ENCODE measurements at places on chromosomes 11 and 22.

GRCh38 chr11:15113381-15113780 lies 1.3 kb upstream of the INSC start:
- no peak for DNase-seq

DNA sequence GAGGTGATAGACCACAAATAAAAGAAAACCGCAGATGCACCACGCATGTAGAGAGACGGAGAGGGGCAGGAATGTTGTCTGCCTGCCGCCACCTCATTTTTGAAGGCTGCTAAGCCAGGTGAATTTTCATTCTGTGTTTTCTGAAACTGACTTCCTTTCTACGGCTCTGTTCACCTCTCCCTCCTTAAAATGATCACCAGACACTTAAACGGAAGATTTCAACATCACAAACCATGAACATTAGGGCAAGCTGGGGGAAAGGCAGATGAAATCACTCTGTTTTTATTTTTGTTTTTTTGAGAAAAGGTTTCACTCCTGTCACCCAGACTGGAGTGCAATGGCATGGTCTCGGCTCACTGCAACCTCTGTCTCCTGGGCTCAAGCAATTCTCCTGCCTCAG lies 232.4 kb downstream of the MIAT start:
- DNase-seq = no peak

DNA sequence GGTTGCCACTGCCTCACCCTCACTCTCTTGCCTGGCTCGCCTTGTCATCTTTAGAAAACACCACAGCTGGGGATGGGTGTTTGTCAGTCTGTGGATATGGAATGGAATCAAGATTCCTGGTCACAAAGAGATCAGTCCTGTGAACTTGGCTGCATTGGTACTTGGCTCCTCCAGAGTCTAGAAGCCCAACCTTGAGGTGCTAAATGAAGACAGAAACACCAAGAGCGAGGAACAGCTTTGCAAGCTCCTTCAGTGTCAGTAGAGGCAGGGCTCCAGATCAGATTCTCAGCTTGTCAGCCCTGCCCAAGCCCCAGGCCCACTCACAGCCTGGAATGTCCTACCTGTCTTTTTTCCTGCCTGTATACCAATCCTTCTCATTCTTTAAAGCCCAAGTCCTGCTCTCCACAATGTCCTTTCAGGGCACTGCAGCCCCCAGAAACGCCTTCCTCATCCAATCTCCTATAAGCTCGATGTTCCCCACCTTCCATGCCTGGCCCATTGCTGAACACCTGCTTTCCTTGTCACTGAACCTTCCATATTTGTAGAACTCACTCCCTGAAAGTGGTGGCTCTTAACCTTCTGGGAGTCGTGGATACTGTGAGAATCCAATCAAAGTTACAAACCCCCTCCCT lies 188.9 kb downstream of the BCR start:
- DNase-seq = no peak

DNA sequence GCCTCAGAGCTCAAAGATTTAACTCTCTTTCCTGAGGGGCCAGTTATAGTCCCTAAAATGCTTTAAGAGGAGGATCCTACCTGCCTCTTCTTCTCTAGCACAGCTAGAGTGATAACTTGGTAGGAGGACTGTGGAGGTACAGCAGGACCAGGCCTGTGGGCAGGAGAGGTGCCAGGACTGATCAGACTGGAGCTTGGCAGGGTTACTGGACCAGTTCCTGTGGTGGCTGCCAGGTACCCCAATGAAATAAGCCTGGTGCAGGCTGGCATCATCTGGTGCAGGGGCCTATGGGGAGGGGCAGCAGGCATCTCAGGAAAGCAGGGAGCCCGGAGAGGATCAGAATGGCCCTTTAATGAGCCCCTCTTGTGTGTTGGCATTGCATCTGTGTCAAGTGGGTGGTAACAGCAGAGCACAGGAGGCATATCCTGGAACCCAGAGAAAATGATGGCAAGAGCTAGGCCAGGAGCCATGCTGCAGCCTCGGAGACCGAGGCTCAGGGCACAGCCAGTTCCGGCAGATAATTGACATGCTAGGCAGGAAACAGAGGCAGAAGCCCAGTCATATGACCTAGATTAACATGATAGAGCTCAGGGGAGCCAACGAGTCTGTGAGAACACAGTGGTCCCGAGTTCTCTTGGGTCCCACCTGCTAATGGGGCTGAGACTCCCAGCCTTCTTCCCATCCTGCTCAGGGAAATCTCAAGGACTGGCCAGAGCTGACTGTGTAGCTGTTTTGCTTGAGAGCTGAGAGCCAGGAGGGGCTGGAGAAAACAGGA lies 187.5 kb upstream of the ZBED5 start:
- DNase-seq = no peak

DNA sequence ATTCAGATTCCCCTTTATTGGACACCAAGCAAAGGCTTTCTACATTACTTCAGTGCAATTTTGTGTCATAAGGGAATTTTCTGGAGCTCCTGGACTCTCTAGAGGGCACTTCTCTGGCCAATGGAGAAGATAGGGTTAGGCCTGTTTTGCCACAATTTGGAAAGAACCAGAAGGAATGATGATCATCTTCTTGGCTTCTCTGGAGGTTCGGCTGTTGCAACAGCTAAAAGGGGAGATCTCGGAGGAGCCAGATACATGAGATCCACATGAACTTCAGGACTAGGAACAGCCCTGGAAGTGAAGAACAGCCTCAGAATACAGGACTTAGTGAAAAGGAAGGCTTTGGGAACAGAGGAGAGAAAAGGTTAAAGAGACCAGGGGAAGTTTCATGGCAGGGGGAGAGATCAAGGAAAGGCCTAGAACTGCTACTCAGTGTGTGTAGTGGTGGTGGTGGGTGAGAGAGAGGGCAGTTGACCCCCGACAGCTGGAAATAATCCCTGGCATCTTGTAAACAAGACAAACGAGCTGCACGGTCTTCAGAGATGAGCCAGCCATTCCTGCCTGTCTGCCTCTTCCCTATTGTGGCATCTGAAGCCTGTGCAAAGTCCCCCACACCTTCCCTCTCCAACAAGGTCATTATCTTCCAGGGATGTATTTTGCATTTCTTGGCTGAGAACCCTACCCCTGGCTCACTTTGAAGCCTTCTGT lies 83.8 kb downstream of the CCDC81 start:
- no peak for DNase-seq

- no peak for DNase-seq
Observed at GRCh38 chr11:132006884-132007580, 636.6 kb downstream of the NTM start.

DNA sequence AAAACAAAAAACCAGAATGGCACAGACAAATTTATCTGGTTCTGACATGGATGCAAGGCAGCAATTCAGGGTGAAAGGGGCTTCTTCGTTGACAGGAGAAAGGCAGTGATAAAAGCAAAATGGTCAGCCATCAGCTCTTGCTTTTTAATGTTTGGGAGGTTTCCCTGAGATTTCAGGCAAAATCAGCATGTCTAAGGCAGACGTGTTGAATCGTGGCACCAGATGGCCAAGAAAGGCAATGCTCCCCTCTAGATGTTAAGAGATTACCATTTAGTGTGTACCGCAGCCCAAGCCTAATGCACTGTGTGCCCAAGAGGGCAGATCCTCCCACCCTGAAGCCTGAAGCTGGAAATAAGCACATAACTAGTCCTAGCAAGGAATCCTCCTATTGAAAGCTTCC lies 88.8 kb upstream of the GALNT18 start:
- DNase-seq = no peak

DNA sequence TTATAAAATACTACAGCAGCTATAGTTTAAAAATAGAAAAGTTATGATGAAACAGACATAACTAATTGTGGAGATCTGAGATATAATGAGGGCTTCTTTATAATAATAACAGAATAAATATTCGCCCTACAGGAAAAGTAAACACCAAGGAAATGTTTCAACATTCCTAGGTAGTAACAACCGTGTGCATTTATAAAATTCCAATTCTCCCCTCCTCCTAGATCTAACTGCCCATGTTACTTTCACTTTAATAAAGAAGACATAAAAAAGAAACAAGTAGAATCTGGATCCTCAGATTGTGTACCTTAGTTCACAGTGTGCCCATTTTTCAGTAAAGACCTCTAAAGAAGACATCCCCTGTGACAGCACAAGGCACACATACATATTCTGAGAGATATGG lies 57.8 kb upstream of the MN1 start:
- no peak for DNase-seq

DNA sequence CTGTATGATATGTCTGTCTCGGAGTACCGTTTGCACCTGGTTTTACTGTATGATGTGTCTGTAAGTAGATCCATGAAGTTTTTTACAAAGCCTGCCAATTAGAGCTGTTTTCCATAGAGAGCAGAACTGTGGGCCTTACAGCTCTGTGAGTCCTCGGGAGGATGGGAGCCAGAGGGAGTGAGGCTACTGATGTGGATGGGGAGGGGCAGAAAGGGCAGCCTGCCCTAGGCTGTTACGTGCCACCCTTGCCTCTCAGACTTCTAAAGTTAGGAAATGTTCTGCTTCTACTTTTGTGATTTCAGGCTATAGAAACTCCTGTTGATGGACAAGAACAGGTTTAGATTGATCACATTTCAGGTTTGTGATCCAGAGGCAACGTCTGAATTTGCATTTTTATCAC lies 105.2 kb downstream of the PPP6R3 start:
- DNase-seq = no peak

DNA sequence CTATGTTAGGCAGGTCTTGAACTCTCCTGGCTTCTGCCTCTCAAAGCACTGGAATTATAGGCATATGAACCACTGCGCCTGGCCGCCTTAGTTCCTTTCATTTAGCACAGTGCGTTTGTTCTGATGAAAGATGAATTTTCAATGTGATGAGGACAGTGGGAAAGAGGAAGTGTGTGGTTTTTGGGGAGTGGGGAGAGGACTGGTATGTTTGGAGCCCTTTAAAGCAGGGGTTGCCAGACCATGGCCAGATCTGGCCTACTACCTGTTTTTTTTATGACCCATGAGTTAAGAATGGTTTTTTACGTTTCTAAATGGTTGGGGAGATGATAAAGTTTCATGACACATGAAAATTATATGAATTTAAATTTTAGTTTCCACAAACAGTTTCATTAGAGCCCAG lies 12.5 kb downstream of the ATXN10 start:
- no peak for DNase-seq

DNA sequence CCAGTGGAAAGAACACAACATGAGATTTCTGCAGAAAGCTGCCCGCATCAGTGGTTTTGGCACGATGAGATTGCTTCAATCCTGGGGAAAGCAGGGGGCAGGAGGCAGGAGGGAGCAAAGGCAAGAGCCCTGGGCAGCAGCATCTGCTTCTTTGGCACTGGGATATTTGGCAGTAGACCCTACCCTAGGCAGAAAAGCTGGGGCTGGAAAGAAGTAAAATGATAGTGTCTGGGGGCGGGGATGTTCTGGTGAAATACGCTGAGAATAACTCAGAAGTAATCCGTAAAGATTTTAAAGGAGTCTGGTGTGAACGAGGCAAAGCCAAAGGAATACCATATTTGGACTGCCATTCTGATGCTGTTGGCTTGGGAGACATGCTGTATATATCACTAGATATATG lies 62.0 kb downstream of the FAM76B start:
- no peak for DNase-seq

DNA sequence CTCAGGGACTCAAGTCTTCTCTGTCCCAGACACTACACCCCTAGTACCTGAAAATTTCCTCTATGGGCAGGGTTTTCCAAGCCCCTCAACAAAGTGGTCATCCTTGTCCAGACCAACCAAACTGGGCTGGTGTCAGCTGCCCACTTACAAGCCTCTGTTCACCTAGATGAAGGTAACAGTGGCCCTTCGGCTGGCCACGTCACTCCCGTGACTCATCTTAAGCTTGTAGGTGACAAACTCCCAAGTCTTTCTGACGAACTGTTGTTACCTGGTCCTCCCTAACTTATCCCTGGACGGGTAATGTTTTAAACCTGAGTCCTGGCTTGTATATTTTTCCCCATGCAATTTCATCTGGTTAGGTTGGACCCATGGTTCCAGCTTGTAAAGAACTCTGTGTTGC lies 4.7 kb downstream of the CXCR5 start:
- DNase-seq = no peak

DNA sequence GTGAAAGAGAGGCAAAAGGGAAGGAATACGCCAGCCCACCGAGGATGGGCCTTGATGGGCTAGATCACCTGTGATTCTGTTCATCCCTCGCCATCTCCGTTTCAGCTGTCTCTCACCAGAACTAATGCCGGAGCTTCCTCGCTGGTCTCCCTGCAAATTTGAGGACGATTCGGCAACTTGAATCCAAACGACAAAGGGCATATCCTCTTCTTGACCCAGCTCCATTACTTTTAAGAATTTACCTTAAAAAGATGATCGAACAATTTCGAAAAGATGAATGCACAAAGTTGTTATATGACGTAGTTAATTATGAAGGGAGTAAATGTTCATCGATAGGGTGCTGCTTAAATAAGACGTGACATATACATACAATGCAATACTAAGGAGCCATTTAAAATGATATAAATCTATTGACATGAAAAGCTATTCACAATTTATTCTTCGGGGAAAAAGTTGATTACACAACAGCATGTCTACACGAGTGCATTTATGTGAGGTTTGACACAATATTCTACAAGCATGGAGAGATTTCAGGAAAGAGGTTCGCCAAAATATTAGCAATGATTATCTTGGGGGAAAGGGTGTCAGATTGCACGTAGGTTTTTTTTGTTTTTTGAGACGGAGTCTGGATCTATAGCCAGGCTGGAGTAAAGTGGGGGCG lies 937 bp upstream of the FAM168A start:
- no peak for DNase-seq

DNA sequence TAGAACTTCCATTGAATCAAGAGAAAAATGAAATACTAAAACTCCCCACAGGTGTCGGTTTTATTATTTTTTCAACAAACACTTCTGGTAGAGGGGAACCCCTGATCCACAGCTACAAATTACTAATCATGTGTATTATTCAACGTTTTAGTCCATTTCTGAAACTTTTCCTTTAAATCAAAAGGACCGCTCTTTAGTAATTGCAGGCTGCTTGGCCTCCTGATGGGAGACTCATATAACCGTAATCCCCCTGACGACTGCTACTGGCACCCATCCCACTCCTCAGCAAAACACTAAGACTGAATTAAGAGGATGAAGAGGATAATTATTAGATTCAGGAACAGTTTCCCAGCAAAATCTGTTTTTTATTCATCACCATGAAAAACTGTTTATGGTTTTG lies 46.4 kb downstream of the PAX6 start:
- no peak for DNase-seq

- no peak for DNase-seq
Observed at GRCh38 chr22:27378995-27379394, 422.6 kb downstream of the MN1 start.

DNA sequence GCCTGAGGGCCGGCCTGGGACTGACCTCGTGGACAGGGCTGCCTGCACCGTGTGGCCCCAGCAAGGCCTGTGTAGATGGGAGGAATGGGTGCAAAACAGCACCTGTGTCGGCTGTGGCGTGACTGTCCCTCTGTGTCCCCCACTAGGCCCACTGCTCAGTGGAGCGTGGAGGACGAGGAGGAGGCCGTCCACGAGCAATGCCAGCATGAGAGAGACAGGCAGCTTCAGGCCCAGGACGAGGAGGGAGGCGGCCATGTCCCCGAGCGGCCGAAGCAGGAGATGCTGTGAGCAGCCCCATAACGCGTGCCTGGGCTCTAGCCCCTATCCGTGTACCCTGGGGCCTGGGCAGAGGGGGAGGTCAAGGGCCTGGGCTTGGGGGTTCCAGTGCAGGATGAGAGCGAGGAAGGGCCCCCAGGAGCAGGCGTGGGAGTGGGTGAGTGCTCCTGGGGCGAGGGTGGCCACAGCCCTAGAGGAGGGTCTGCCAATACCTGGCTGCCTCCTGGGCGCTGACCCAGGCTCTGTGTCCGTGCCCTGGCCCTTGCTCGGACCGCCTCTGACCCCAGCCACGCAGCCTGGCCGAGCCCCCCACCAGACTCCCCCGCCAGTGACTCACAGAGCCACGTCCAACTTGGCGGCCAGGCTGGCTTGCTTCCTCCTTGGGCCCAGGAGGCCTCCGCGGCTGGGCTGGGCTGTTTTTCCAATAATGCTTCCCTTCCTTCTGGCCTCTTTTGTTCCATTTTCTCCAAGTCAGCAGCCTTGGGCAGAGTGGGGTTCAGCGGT lies 11.6 kb downstream of the PRR33 start:
- no peak for DNase-seq
